Stimulated activated CD4-positive, alpha-beta T cell treated with anti-CD3 and anti-CD28 coated beads, Interleukin-2, amount 100 ng/mL, for 48 hours (primary cell): ENCODE measurements at places on chromosomes 5 and 9.
A peak's percentile ranks its signal among the peaks of the same experiment; 100 is the strongest.

DNA sequence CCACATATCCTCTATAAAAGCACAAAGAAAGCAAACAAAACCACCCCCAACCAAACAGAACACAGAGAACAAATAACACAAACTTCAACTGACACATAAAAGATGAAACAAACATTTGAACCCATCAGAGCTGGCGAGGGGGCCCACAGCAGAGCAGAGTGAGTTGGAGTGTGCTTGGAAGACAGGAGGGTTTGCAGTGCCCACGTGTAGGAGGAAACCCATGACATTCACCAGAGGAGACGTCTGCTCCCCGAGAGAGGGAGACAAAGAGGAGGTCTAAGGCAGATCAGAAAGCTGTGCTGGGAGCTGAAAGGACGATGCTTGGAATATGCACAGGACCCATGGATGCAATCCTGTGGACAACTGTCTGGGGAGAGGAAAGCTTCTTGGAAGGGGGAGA lies 27.0 kb downstream of the MRPL36 start:
- DNase-seq = no peak

GRCh38 chr9:85978496-85978895 lies 37.5 kb downstream of the NAA35 start:
- DNase-seq = no peak

GRCh38 chr5:106189121-106189809 lies 1481.5 kb downstream of the EFNA5 start:
- DNase-seq = no peak

GRCh38 chr5:155974369-155974768 lies 352.6 kb upstream of the SGCD start:
- DNase-seq = no peak

DNA sequence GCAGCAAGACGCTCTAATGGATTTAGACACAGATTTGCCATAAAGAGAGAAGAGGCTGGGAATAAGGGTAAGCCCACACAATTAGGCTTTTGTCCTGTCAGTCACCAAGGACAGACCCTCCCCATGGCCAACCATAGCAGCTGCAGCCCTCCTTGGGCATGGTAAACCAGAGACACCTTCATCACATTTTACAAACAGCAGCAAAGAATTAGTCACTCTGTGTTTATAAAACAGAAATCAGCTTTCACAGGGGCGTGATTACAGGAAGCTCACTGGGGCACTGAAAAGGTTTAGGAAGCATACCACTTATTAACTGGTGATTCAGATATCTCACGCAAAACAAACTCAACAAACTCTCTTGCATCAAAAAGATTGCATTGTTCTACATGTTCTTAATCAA lies 37.3 kb upstream of the ZNF622 start:
- DNase-seq = no peak

- peak; percentile 38 for DNase-seq
These were observed 31.2 kb downstream of the NANS start for GRCh38 chr9:98087420-98088354.

GRCh38 chr9:81894891-81895290 lies 33.3 kb upstream of the SPATA31D4 start:
- DNase-seq = no peak
